ENCODE measurements at places on chromosomes 1 and 21. TPM values are rescaled to one million over a fixed set of nuclear protein-coding genes. Genes with fewer than 3 reads are reported as not detected.
A peak's percentile ranks its signal among the peaks of the same experiment; 100 is the strongest.

DNA sequence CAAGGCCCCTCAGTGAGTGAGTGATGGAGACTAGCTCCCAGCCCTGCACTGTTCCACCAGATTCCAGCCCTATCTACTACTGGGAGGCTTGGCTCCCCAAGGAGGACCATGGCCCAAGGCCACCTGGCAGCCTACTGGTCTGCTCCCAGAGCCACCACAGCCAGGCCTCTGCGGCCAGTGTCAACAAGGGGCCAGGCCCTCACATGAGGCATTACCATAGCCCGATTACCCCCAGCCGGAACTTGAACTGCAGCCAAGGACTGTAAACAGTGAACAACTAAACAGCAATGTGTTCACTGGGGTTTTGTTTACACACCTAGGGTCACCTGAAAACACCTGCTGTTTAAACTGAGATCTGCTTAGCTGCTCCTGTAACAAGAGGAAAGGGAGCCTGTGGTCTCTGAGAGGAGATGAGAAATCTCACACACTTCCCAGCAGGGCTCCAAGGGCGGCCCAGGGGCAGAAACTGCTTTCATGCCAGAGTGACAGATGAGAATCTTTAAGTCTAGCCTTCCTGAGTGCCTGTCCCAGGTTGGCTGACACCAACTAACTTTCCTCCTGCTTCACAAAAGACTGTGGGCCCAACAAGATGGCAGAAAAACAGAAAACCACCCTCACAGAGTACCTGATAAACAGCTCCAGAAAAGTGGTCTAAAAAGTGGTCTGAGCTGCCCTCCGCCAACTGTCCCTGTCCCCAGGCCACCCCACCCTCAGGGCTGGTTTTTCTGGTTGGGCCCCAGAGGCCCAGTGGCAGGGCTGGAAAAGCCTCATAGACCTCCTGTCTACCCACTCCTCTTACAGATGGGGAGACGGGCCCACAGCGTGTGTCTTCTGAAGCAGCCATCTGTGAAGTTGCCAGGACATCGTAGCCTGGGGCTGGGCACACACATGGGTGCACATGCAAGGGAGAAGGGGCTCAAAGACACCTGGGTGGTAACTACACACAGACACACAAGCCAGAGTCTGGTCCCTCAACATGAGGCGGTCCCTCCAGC lies 28.8 kb downstream of the MEF2D start:
- DNase-seq = no peak
- H3K36me3 ChIP-seq = peaks cover 7% of the 10 kb centered on the region
- peaks cover 23% of the 10 kb centered on the region for H3K4me1 ChIP-seq
- H3K27ac ChIP-seq = no peak overlapping the region
- H3K27me3 ChIP-seq = no peaks in the 10 kb centered on the region

GRCh38 chr1:184890539-184890973 lies 83.8 kb downstream of the NIBAN1 start:
- no peaks in the 10 kb centered on the region for H3K27me3 ChIP-seq
- H3K36me3 ChIP-seq = peaks cover 43% of the 10 kb centered on the region

MRPS21 gene
- 63.0 TPM for total RNA-seq

FCGR1A gene
- 1.3 TPM for total RNA-seq

DNA sequence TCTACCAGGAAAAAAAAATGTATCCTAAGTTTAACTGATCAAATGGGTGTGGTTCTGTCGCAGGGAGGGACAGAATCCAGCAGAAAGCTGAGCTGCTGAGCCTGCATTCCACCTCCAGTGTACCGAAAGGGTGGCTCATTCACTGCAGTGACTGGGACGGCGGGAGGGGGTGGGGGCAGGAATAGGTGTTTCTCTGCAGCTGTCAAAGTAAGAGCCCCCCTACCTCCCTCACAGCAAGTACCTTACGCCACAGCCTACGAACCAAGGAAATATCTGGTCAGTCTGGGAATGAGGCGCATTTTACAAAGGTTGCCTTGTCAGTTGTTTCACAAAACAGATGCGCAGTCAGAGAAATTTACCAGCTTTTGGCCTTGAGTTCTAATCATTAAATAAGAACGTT lies 1.7 kb downstream of the S100B start:
- H3K36me3 ChIP-seq = no peaks in the 10 kb centered on the region
- H3K27ac ChIP-seq = no peak overlapping the region
- no peak overlapping the region for H3K4me3 ChIP-seq
- H3K4me1 ChIP-seq = peaks cover 42% of the 10 kb centered on the region
- H3K27me3 ChIP-seq = no peaks in the 10 kb centered on the region

HTR1D gene
- not detected for total RNA-seq

RNPEP gene
- 54.3 TPM for total RNA-seq

HSD3B1 gene
- total RNA-seq = not detected

ZNF593OS gene
- total RNA-seq = not detected

DNA sequence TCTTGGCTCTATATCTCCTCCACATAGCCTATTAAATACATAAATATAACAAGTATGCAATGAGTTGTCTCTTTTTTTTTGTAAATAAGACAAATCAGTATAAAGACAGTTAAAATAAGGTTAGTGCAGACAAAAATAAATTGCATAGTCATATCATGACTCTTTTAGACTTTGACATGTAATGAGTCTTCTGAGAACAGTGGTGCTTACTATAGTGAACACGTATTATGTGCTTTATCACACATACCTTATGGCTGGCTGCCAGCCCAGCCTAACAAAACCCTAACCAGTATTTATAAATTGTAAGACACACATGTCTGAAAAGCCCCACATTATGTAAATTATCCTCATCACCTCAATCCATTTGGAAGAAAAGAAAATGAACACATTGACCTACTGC lies 29.1 kb upstream of the F13B start:
- DNase-seq = no peak
- H3K27ac ChIP-seq = no peak overlapping the region
- H3K27me3 ChIP-seq = no peaks in the 10 kb centered on the region

DNA sequence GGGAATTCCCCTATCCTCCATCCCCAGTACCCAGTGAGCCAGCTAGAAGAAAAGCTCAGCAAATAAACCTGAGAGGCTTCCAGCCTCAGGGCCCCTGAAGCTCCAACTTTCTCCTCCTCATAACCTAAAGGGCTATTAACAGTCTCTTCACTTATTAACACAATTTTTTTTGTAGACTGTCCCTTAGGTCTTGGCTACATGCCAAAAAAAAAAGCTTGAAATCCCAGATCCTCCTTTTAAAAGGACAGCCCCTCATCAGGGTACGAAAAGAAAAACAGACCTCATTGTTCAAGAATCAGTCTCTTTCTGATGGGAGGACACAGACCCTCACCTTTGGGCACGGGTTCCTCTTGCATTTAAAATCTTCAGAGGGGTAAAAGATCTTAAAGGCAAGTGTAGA lies 72.8 kb upstream of the CD1D start:
- peaks cover 10% of the 10 kb centered on the region for H3K36me3 ChIP-seq
- no peak overlapping the region for H3K4me3 ChIP-seq
- no peak for DNase-seq

OR2T29 gene
- not detected for total RNA-seq

HEATR1 gene
- total RNA-seq = 107 TPM

EPHA2 gene
- total RNA-seq = not detected

- H3K4me3 ChIP-seq = no peak overlapping the region
- DNase-seq = no peak
- no peaks in the 10 kb centered on the region for H3K27me3 ChIP-seq
Observed at GRCh38 chr21:19489930-19490329, 1086.3 kb upstream of the TMPRSS15 start.

DNA sequence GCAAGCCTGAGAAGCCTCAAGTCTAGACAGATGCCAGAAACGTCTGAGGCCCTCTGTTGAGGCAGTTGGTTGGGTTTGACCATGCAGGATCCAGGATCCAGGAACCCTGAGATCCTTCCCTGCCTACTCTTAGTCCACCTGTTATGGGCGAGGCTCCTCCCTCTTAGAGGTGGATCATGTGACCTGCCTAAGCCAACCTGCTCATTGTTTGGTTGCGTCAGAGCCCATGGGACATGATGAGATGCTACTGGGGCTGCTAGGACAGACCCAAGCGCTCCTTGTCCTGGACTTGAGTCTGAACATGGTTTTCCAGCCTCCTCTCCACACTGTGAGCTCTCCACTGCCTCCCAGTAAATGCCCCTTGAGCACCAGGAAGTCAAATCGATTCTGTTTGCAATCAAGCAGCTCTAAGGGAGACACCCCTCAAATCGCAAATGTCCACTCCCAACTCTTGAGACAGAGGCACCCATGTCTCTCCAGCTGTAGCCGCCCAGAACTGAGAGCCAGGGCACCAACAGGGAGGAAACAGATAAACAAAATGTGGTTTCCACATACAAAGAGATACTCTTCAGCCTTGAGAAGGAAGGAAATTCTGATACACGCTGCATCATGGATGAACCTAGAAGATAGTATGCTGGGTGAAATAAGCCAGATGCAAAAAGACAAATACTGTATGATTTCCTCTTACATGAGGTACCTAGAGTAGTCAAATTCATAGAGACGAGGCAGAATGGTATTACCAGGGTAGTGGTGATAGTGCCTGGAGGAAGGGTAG lies 31.7 kb upstream of the WNT4 start:
- no peaks in the 10 kb centered on the region for H3K4me1 ChIP-seq
- H3K27me3 ChIP-seq = peaks cover 5% of the 10 kb centered on the region
- no peak overlapping the region for H3K27ac ChIP-seq

- H3K4me3 ChIP-seq = no peak overlapping the region
- no peaks in the 10 kb centered on the region for H3K4me1 ChIP-seq
- H3K27ac ChIP-seq = no peak overlapping the region
- no peaks in the 10 kb centered on the region for H3K27me3 ChIP-seq
- no peaks in the 10 kb centered on the region for H3K36me3 ChIP-seq
- no peak for DNase-seq
Observed at GRCh38 chr1:234780531-234781162, 170.7 kb upstream of the IRF2BP2 start.

GRCh38 chr1:80531182-80531581 lies 1269.6 kb upstream of the ADGRL2 start:
- DNase-seq = no peak
- H3K4me1 ChIP-seq = no peaks in the 10 kb centered on the region
- no peaks in the 10 kb centered on the region for H3K27me3 ChIP-seq
- no peak overlapping the region for H3K27ac ChIP-seq
- H3K4me3 ChIP-seq = no peak overlapping the region

SPATC1L gene
- total RNA-seq = not detected

DNA sequence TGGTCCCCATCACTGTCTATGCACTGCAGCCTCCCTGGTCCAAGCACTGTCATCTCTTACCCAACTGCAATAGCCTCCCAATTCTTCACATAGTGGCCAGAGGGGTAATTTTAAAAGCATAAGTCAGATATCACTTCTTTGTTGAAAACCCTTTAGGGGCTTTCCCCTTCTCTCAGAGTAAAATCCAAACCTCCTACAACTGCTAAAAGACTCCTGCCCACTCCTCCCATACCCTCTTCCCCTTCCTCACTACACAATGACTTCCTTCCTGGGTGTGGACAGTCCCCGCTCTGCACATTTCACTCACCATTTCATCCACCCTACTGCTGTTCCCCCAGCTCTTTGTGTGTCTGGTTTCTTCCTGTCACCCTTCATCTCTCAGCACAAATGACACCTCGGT lies 8.3 kb downstream of the MCOLN2 start:
- no peak for DNase-seq
- H3K4me1 ChIP-seq = peaks cover 48% of the 10 kb centered on the region
- H3K36me3 ChIP-seq = peaks cover 20% of the 10 kb centered on the region
- peaks cover 23% of the 10 kb centered on the region for H3K27me3 ChIP-seq

- no peak overlapping the region for H3K27ac ChIP-seq
- no peak overlapping the region for H3K4me3 ChIP-seq
- peaks cover 16% of the 10 kb centered on the region for H3K27me3 ChIP-seq
- H3K36me3 ChIP-seq = no peaks in the 10 kb centered on the region
- H3K4me1 ChIP-seq = no peaks in the 10 kb centered on the region
Observed at GRCh38 chr21:17576080-17576835, 36.4 kb downstream of the BTG3 start.

GRCh38 chr1:219927298-219927955 lies 930 bp downstream of the SLC30A10 start:
- peaks cover 5% of the 10 kb centered on the region for H3K4me1 ChIP-seq
- peak overlapping the region; percentile 42 for H3K4me3 ChIP-seq
- H3K27me3 ChIP-seq = peaks cover 45% of the 10 kb centered on the region
- H3K27ac ChIP-seq = no peak overlapping the region

GRCh38 chr21:43766734-43767497 lies 9.2 kb downstream of the CSTB start:
- no peaks in the 10 kb centered on the region for H3K36me3 ChIP-seq
- no peak overlapping the region for H3K4me3 ChIP-seq
- peaks cover 3% of the 10 kb centered on the region for H3K27me3 ChIP-seq
- peaks cover 9% of the 10 kb centered on the region for H3K4me1 ChIP-seq
- no peak for DNase-seq

STXBP3 gene
- total RNA-seq = 52.9 TPM

S100A7 gene
- not detected for total RNA-seq
